ENCODE measurements at places on chromosomes 16 and 17.

GRCh38 chr17:75830164-75831031 is 13.8 kb downstream of the UNC13D start:
- DNase-seq = no peak

DNA sequence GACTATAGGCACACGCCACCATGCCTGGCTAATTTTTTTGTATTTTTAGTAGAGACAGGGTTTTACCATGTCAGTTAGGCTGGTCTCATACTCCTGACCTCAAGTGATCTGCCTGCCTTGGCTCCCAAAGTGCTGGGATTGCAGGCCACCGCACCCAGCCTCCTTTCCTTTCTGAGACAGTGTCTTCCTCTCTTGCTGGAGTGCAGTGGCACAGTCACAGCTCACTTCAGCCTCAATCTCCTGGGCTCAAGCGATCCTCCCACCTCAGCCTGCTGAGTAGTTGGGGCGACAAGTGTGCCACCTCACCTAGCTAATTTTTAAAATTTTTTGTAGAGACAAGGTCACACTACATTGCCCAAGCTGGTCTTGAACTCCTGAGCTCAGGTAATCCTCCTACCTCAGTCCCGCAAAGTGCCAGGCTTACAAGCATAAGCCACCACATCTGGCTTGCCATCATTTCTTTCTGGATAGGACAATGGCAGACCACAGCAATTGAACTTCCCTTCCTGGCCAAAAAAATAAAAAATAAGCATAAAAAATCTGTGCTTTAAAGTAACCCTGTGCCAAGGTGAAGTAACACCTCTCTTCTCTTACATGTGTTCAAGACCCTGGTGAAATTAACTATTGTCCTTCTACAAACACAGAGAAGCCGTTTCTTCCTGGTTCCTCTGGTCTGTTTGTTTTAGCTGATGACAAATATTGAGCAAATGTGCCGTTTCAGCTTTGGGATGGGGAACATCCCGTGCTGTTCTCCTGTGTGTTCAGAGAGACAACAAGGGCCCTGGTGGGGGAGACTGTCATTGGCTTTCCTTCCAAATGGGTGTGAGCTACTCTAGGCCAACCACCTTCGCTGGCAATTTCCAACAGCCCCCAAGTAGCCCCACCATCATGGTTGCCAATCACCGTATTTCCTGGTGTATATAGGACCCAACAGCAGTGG is 60.2 kb downstream of the EMP2 start:
- no peak for DNase-seq

DNA sequence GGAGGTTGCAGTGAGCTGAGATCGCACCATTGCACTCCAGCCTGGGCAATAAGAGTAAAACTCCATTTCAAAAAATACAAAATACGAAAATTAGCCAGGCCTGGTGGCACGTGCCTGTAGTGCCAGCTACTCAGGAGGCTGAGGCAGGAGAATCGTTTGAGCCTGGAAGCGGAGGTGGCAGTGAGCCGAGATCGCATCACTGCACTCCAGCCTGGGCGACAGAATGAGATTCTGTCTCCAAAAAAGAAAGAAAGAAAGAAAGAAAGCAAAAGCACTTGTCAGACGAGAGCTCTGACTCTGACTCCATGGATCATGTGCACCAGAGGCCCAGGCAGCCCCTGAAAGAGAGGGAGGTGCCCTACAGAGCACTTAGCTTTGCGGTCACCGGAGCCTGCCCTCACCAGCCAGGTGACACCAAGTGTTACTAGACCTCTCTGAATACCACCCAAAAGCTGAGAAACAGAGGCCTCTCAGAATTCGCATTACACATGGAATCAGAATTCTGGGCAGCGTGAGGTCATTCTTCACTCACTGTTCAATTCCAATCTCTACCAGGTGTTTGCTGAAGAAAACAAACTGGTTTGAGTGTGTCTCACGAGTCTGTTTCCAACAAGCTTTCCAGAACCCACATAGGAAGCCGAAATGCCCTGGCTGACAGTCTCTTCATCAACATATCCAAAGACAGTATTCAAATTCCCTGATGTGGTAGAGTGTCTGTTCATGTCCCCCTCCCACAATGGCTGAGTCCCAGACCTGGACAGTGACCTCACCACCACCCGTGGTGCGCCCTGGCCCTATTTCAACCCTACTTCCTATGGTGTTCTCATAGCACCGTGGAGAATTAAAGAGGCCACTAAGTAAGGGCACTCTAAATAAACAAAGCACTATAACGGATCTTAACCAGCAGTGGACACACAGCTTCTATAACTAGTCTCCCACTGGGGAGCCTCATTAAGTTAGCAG is 1.5 kb downstream of the FLCN start:
- DNase-seq = no peak

- DNase-seq = no peak
Observed at GRCh38 chr17:9189870-9190269, 168.6 kb downstream of the NTN1 start.

DNA sequence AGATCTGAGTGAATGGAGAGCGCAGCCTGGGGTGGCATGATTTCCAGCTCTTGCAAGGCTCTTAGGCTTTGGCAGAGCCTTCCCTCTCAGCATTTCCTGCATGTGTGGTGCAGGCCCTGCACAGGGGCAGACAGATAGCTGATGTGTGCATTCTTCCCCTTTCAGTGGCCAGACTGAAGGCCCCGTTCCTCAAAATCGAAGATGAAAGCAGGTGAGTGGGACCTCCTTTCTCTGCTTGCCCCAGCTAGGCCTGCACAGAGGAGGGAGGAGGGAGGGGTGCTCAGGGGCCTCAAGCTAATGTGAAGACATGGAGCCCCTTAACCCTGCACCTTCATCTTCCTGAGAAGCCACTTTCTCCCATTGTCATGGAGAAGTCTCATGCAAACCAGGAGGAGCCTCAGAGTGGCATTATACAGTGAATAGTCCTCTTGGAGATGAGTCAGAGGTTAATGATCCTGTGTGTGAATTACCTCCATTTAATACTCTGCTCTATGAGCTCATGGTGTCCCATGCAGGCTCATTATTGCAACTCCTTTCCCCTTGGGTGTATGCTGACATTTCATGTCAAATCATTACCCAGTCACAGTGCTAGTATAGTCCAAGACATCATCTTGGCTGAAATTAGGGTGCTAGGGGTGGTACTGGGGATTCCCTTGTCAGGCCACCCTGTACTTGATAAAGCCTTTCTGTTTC is 20.4 kb upstream of the ADAM11 start:
- no peak for DNase-seq

DNA sequence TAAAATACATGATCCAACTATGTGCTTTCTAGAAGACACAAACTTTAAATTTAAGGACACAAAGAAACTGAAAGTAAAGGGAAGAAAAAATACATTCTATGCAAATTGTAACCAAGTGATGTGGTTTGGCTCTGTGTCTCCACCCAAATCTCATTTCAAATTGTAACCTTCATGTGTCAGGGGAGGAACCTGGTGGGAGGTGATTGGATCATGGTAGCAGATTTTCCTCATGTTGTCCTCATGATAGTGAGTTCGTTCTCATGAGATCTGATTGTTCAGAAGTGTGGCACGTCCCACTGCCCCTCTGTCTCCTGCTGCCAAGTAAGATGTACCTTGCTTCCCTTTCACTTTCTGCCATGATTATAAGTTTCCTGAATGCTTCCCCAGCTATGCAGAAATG is 15.0 kb downstream of the OR1A1 start:
- no peak for DNase-seq

- peak; percentile 1 for DNase-seq
Observed at GRCh38 chr17:76909971-76910760, 42.0 kb downstream of the MGAT5B start.

- DNase-seq = no peak
Observed at GRCh38 chr16:31043352-31043751, 10.0 kb downstream of the STX4 start.

GRCh38 chr16:85594273-85594977 is 18.7 kb upstream of the GSE1 start:
- no peak for DNase-seq

DNA sequence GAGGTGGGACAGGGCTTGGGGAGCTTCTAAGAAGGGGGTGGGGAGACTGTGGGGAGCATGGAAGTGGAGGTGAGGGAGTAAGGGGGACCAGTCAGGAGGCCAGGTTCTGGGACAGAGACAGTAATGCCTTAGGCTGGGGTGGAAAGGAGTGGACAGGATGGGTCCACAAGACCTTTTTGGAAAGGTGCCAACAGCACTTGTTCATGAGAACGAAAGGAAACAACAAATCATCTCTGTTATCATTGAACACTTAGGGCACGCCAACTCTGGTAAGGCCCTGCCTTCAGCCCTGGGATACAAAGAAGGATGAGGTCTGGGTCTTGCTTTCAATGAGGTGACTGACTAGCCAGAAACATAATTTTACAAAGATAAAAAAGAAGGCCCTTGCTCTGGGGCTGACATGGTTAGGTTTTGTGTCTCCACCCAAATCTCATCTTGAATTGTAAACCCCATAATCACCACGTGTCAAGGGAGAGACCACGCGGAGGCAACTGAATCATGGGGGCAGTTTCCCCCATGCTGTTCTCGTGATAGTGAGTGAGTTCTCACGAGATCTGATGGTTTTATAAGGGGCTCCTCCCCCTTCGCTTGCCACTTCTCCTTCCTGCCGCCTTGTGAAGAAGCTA is 113.8 kb downstream of the SLC39A11 start:
- no peak for DNase-seq

- DNase-seq = no peak
Observed at GRCh38 chr16:79282806-79283205, 317.7 kb downstream of the MAF start.

DNA sequence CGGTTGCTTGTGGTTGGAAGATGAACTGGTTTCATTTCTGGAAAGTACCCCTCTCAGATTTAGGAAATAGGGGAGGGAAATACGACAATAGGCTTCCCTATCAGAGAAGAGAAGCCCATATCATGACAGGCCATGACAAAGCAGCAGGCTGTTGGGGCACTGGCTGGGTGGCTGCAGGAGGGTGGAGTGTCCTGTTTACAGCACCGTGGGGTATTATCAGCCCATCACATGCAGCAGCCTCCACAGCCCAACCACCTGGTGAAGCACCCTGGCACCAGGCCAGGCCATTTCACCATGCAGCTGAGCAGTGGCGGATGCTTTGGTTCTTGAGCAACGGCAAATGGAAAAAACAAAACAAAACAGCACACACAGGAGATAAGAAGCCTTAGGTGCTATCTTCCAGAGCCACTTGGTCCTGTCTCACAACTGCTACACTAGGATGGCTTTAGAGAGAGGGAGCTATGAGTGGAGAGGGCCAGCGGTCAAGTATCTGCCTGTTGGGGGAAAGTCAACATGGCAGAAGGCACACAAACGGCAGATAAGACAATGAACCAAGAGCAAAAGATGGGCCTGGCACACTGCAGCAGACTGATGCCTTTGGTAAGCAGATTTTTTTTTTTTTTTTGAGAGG is 24.2 kb downstream of the FAM117A start:
- peak; percentile 99 for DNase-seq

- no peak for DNase-seq
Observed at GRCh38 chr17:28225867-28226266, 93.1 kb upstream of the TMEM97 start.

- DNase-seq = no peak
Observed at GRCh38 chr17:73588891-73589290, 55.4 kb downstream of the SDK2 start.

- no peak for DNase-seq
Observed at GRCh38 chr16:57688487-57688986, 6.1 kb upstream of the DRC7 start.

DNA sequence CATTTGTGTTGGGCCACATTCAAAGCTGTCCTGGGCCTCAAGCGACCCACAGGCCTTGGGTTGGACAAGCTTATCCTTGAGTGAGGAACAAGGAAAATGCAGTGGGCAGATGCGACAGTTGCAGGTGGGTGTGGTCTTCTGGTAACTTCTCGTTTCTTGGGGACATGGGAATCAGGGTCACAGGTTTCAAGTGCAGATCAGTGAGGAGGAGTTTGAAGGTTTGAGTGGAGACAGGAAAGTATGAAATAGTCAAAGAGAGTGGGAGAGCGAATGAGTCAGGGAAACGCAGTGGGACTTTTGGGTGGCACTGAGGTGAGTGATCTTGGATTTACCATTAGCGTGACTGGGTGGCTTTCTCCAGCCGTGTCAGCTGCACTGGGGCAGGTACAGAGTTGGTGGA is 15.4 kb upstream of the CCL22 start:
- no peak for DNase-seq

DNA sequence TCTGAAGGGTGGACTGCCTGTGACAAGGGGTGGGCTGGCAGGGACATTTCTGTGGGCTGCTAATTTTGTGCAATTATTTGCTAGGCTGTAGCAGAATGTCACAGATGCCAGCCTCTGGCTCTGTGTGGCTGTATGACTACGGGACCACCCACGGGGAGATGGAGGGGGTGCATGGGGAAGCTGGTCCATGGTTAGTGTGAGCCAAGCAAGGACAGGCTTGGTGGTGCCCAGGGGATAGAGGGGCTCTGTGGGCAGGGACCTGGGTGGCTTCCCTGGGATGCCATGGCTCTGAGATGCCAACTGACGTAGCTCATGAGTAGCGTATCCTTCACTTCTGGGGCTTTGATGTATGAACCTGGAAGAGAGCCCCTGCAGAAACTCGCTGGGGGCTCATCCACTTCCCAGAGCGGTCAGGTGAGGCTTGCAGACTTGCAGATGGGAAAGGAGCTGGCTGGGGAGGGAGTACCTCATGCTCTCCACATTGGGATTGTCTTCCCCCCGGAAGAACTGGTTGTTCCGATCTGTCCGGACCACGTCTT is 87.2 kb downstream of the TBC1D16 start:
- no peak for DNase-seq

GRCh38 chr16:68275611-68276191 is 11.4 kb downstream of the SLC7A6 start:
- DNase-seq = no peak

DNA sequence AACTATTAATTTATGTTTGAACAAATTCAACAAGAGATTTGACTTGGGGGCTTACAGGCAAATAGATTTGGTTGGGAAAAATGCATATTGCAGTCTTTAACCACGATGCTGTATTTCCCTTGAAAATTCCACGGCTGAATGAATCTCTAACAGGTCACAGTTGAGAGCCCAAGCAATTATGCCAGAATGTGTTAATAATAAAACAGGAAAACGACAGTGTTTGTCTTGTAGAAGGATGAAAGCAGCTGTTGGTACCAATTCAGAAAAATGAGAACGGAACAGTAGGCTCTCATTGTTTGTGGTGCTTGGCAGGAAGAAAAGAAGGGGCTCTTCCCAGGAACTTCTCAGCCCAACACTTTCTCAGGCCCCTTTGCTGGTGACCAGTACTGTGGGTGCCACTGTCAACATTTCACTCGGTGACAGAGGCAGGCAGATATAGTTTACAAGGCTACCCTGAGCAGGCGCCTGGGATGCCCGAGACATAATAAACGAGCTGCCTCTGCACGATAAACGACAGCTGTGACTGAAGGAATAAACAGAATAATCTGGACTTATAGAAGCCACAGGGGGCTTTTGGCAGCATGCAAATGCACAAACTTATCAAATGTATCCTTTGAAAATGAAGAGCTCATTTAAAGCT is 387.1 kb downstream of the HS3ST4 start:
- no peak for DNase-seq

DNA sequence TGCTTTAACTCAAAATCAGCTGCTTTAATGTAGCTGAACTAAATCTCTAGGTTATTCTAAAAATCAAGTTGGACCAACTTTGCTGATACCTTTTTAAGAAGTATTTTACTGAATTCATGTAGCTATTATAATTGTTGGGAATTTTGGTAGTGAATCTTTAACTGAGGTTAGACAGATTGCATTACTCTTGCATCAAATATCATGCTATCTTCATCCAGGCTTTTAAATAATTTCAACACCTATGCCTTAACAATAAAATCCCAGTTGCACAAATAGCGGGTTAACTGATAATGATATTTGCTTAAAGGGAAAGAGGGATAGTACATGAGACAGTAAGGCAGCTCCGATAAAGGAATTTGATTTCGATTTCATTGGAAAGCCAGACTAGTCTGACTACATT is 241.3 kb upstream of the TBX2 start:
- DNase-seq = no peak
